ENCODE measurements at places on chromosomes 11 and 22.

GRCh38 chr22:47495110-47495509 lies 732.7 kb downstream of the TBC1D22A start:
- no peak for DNase-seq

- DNase-seq = no peak
Measured at GRCh38 chr11:124825876-124826275, 25.7 kb upstream of the MSANTD2 start.

DNA sequence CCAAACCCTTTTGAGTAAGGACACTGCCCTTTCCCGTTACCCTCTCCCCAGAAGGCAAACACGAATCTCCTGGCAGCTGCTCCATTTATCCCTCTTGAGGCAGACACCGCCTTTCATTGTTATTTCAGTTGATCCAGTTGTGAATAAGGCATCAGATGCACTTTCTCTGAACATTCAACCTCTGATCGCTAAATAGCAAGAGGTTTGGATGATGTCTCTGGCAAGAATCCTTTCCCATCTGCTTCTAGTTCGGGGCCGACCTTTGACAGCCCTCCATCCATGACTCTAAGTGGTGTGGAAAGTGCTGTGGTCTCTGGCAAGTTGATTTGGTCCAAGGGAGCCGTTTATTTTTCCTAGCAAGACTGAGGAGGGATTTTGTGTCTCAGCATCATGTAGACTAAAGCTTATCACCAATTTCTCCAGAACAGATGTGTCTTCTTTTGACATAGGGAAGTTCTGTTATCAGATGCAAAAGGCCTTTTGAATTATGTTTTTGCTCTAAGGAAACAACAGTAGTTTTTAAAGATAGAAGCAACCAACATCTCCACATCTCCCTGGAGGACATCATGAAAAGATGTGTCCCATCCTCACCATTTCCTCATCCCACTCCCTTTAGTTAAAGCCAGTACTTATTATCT lies 123.6 kb downstream of the CCDC34 start:
- no peak for DNase-seq

GRCh38 chr11:11390068-11390771 lies 37.2 kb upstream of the CSNK2A3 start:
- DNase-seq = no peak

GRCh38 chr11:109851780-109852390 lies 241.3 kb upstream of the ZC3H12C start:
- no peak for DNase-seq

GRCh38 chr22:48277868-48278581 lies 1515.6 kb downstream of the TBC1D22A start:
- DNase-seq = no peak

DNA sequence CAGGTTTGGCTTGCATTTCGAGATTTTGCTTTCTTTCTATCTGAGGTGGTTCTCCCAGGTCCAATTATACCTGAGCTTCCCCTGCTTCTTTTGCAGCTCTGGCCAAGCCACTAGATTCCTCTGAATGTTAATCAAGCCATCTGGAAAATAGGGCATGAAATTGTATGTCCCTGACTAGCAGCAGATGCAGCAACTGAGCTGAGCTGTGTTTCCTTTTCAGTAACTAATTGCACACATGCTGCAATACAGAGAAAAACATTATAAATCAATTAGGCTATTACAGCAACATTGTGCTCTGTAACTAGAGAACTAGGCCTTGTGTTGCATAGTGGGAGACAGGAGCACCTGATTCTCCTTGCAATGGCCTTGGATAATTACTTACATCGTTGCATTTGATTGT lies 408.3 kb downstream of the ETS1 start:
- DNase-seq = no peak

- DNase-seq = no peak
Measured at GRCh38 chr11:90840071-90840470, 617.2 kb upstream of the CHORDC1 start.

DNA sequence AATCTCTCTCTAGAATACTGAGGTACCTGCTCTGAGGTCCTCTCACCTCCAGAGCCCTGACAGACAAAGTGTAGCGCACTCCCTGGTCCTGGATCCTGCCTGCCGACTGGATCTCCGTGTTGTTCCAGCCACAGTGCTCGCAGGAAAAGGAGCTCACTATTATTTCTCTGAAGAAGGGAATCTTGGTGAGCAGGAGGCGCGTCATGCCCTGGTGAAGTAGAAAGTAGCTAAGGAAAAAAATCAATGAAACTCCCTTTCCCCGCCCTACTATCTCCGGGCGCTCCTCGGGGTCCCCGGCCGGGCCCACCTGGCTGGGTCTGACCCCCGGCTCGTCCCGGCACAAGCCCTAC lies 412 bp downstream of the ZPR1 start:
- DNase-seq = no peak

DNA sequence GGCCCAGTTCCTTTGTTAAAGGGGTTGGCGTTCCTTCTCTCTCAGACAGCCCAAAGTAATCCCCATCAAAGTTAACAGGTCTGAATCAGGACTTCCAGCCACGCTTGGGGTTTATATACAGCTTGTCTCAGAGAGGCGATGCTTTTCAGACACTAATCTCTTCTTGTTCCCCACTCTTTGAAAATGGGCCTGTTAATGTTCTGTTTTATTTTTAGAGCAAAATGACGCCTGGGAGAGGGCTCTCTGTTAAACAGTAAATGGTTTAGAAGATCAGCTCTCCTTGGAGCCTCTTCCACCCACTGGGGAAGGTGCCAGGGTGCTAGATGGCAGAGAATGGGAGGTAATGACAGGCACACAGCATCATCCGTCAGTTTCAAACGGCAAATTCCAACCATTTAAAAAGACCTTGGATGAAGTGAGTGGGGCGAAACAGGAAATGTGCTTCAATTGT lies 235.9 kb upstream of the NARS2 start:
- no peak for DNase-seq

DNA sequence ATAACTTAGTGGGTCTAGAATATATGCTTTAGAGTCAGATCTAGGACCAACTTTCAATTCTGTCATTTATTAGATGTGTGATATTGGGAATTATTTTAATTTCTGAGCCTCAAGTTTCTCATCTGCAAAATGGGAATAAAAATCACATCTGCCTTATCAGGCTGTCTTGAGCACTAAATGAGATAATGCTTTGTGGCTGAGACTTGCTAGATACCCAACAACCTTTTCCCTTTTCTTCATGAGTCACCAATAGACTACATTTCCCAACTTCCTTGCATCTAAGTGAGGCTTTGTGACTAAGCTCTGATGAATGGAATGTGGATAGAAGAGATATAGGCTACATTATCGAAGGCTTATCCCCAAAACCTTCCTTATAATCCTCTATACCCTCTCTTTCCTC lies 220.7 kb upstream of the SESN3 start:
- no peak for DNase-seq

DNA sequence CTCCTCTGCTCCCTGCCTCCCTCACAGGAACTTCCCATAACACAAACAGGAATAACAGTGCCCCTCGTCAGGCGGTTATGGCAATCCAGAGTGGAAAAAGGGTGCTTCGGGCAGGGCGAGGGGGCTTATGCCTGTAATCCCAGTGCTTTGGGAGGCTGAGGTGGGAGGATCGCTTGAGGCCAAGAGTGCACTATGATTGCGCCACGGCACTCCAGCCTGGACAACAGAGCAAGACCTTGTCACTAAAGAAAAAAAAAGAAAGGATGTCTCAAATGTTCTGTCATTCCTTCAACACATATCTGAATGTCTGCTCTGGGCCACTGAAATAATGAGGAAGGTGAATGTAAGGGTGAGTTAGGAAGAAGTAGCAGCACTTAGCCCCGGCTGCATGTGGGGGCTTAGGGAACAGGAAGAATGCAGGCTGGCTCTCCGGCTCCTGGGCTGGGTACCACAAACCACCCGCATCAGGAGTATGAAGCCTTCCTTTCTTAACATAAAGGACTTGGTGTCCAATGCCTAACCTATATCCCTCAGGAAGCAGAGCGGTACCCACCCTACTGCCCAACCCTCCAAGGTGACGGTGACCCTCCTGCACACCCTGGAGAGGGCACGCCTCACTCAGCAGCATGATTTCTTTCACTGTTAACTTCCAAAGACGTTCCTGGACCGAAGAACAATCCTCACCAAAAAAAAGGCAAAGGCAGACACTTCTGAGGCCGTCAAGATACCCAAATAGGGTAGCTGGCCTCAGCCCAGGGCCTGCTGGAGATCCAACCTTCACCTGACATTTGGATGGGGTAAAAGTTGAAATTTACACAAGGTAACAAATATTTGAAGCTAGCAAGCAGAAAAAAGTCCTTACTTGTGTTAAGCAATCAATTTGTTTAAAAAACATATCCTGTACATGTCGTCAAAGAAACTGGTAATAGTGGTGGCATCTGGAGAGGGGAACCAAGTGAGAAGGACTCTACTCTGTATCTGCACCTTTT lies 3.8 kb downstream of the CPT1A start:
- DNase-seq = no peak

- no peak for DNase-seq
Measured at GRCh38 chr11:112558691-112559090, 298.0 kb upstream of the PLET1 start.

DNA sequence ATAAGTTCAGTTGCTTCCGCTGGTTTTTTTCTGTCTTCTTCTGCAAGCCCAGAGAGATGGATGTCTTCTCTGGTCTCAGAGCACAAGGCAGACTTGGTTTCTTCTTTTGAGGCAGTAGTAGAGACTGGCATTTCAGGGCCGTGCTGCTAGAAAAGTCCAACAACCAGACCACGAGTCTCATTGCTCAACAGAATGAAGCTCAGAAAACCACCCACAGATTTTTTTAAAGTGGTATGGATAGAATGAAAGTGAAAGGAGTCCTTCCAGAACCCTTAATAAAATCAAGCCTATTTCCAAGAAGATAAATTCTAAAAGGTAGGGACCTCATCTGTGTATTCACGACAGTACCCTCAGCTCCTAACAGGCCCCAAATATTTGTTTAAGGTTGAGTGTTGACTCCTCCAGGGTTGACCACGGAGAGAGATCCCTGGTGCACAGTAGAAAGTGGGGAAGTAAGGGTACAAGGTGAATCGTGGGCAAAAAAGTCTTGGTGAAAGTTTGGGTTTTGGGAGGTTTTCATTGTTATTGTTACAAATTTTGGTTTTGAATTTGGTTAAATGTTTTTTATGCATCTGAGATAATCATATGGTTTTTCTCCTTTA lies 43.6 kb upstream of the DDX6 start:
- no peak for DNase-seq

DNA sequence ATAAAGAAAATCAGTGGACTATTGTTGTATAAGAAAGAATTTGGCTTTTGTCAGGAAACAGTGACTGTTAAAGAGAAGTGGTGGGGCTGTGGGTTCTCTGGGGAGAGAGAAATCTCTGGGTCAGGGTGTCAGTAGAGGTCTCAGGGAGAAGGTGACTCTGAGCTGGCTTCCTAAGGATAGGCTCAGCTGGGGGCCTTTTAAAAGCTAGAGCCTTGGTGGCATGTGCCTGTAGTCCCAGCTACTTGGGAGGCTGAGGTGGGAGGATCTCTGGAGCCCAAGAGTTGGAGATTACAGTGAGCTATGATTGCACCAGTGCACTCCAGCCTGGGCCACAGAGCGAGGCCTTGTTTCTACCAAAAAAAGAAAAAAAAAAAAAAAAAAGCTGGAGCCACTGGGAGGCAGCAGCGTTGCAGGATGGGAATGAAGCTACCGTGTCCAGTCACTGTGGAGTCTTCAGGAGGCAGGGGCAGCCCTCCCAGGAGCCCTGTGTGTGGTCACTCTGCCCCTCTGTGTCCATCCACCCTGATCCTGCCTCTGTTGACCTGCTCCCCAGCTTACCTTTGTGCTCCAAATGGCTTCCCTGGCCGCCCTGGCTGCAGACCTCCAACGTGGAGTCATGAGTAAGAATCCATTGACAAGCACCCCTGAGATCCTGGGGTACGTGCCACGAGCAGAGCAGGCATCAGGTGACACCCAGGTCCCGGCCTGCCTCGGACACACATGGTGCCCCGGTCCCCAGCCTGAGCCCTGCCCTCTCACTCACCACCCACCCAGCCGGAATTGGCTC lies 5.4 kb upstream of the MIF start:
- DNase-seq = no peak

- DNase-seq = no peak
Measured at GRCh38 chr11:69925366-69926196, 106.4 kb upstream of the FGF3 start.

DNA sequence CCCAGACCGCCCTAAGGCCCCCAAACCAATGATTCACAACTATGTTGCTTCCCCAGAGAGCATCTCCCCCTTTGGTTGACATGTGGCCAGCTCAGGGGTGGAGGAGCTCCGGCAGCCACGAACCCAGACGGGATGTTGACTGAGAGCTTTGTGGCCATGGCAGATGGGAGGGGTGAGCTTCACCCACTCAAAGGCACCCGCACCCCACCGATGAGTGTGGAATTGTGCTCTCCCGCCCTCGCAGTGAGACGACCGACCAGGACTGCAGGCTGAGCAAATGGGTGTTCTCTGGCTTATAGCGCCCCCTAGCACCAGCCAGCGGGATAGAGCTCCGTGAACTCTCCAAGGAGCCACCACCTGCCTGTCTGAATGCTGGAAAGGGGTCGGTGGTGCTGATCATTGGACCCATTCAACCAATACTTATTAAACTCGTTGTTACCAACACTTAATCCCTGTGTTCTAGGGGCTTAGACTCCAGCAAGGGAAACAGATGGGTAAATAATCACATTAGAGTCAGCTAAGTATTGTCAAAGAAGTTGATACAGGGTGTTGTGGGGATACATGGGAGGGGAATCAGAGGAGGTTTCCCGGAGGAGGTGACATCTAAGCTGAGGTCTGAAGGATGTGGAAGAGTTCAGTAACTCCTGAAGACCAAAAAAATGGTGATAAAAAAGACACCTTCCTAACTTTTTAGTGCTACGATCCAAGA lies 4.5 kb upstream of the TIMP3 start:
- DNase-seq = peak; percentile 24

- DNase-seq = no peak
Measured at GRCh38 chr11:32297611-32298011, 137.7 kb downstream of the WT1 start.

Data from stimulated activated CD8-positive, alpha-beta memory T cell treated with anti-CD3 and anti-CD28 coated beads, Interleukin-7, amount 100 ng/mL, for 4 hours (primary cell).